Fibroblast of skin of right biceps (primary cell): ENCODE measurements at places on chromosomes 1 and 21.

DNA sequence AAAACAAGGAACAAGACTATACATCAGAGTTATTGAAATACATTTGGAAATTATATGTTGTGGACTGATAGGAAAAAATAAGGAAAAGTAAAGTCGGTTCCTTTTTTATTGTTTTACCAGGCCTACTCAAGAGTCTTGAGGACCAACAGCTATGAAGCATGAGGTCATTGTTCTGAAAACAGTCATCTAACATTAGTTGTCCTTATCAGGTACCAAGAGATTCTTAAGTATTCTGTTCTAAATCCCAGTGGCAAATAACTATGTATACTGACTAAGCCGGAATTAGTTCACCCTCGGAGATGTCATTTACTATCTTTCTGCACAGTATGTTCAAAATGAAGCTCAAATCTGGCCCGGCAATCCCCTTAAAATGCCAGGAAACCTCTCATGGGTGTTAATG lies 585 bp downstream of the ADGRL4 start:
- DNase-seq = peak; percentile 11

DNA sequence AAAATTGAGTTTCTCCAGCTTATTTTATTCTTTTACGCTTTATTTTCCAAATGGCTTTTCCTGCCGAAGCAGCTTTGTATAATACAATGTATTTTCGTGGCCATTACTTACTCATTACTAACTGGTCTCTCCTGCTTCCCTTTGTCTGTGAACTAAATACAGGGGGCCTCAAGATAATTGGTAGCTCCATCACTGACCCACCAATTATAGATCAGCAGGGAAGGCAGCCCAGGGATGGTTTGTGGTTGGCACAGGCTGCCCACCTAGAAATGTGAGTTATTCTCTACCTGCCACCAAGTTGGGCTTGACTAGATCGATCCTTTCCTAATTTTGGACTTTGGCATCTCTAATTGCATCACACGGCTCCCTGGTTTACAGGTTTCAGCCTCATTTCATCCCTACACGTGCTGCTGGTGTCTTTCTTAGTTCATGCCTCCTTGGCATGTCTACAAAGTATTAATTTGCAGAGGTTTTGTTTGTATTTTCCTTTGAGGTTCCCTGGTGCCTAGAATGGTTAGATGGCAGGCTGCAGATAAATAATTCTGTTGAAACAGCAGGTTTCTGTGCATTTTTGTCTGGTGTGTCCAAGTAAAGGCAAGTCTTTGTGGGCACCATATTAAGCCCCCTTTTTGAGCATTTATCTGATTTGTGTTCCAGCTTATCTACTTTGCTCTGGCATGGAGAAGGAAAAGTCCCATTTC lies 35.2 kb downstream of the PEX14 start:
- no peak for DNase-seq

DNA sequence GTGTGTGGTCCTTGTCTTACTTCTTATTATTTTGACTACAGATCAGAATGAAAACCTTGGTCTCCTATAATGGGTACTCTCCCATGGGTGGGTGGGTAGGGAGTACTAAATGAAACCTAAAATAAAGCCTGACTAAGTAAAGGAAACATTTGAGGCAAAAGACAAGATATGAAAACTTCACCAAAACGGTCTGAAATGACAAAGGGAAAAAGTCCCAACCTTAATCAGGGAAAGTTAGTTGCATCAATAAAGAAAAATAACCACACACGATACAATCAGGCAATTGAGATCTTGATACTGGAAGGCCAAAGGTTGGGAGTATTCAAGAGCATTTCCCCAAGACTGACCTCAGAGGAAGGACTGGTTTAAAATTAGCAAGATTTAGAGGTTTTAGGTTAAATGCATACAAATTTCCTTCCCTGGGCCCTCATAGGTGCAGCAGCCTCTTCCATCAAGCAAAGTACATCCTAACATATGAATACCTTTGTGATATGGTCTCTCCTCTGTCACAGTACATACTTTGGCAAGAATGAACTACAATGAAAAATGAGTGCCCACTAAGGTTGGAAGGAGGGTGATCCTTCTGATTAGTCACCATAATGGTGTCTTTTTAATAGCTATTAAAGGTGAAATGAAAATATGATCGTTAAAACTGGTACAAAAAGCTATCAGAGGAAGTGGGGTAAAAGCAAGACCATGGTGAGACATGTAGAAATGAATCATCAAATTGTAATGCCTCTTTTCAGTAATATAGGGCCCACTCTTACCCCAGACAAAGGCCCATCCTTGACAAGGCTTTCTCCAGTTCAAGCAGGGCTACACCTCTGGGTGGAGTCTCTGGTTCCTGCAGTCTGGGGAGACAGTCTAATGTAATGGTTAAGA lies 15.3 kb upstream of the TNFSF4 start:
- DNase-seq = no peak

DNA sequence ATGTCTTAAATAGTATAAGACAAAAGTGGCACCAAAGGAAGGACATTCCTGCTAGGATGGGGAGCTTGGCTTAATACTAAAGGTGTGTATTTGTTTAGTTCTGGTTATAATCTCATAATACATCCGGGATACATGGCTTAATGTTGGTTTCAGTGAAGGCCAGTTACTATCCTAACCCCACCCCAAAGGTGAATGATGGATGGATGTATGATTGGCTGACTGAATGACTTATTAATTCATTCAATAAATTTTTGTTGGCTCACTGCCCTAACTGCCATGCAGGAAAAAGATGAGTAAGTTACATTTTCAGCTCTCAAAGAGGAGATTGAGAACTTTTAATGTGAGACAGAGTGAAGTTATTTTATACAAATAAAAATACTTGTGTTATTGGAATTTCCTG lies 52.2 kb downstream of the PHACTR4 start:
- DNase-seq = peak; percentile 36

GRCh38 chr1:99919220-99919619 lies 50.6 kb upstream of the SLC35A3 start:
- DNase-seq = peak; percentile 0

DNA sequence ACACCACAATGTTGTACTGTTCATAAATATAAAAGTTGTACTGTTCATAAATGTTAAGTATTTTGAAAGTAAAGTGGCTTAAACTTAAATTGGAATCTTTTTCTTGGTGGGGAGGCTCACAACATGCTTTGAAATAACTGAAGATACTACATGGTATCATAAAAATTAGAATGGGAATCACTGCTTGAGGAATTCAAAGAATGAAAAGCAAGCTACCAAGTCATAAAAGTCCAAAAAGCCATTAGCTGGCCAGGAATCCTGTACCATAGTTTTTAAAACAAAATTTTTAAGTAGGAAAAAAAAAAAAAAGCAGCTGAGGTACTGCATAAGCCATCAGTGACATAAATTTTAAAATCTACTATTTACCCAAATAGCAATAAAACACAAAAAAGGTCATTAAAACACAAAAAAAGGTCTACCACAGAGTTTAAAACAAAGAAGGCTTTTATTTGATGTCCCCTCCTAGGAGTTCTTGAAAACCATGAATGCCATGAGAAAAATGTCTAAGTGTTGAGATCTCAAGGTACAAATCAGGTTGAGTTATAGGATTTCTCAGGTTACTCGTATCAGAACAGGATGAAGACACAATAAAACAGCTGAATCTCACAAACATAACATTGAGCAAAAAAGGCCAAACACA lies 8.6 kb downstream of the ZZZ3 start:
- DNase-seq = peak; percentile 37

GRCh38 chr1:240987928-240988327 lies 369.1 kb downstream of the RGS7 start:
- no peak for DNase-seq

GRCh38 chr1:197995408-197996258 lies 78.5 kb downstream of the LHX9 start:
- DNase-seq = no peak

DNA sequence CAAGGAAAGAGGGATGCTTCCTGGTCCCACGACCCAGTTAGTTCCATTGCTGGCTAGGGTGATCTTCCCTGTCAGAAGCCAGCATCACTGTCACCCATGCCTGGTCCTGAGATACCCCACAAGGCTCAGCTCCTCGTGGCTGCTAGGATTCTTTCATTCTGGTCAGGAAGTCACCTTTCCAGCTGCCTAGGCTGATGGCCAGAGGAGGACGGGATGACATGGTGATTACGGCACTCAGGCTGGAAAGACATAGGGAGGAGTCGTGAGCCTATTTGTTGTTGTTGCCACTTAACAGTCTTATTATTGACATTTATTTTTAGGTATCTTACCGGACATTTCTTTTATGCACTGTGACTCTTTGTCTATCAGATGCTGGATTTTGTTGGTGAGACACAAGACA lies 20.0 kb upstream of the MAPKAPK2 start:
- DNase-seq = no peak
